ENCODE measurements at places on chromosomes 11 and 22.
A peak's percentile ranks its signal among the peaks of the same experiment; 100 is the strongest.

DNA sequence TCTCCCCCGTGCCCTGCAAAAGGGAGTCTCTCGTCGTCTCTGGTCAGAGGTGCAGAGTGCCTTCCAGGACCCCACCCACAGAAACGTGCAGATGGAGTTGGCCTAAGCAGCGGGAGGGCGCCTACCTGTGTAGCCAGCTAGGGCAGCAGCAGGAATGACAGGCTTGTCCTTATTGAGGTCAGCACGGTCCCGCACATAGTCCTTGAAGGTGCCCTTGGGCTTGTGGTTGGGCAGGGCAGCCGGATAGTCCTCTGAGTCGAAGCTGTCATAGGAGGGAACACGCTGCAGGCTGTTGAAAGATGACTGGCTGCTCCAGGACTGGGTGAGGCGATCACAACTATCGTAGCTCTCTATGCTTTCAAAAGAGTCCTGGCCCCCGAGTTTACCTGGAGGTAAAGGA is 107.3 kb downstream of the ETS1 start:
- DNase-seq = no peak

DNA sequence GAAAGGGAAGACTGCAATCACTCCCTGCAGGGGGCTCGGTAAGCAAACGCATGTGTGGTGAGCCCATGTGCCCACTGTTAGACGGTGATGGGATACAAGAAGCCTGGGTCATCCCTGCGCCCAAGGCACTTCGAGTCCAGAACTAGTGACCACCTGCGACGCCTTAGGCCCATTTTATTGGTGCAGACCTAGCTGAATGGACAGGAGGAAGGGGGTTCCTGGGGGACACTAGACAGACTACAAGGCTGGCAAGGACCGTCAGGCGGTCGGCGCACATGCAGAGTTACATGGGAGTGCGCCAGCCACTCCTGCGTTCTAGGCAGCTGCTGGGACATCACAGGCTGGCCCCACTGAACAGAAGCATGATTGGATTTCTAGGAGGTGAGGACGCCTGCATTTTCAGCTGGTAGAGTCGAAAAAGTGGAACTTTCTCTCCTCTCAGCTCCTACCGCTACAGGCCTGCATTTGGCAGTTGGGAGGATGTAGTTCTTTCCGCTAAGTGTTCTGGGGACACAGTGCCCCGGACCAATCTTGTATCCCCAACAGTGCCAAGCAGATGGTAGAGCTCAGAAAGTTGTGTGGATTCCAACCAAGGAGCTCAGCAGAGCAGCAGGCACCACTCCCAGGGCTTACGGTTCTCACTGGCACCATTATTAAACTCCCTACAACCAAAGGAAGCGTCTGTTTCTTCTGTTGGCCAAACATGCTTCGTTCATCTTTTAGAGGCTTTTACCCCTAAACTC is 35.7 kb downstream of the BID start:
- no peak for DNase-seq

DNA sequence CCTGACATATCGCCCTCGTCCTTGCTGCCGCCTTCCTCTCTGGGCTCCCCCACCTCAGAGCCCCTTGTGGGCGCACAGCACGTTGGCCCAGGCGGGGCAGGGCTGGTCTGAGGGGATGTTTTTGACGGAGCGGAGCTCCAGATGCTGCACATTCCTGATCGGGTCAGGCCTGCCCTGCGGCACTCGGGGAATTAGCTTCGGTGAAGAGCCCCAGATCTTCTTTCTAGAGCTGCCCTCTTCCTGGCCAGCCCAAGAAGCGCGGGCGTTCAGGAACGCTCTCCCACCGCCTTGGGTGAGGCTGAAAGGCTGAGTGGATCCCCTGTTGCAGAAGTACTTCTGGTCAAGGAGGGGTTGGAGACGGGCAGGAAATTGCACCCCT is 12.1 kb downstream of the YPEL4 start:
- peak; percentile 30 for DNase-seq

- DNase-seq = peak; percentile 40
Observed at GRCh38 chr11:60857378-60858232, 1.9 kb upstream of the PTGDR2 start.

GRCh38 chr11:101944923-101945322 is 28.6 kb upstream of the ANGPTL5 start:
- DNase-seq = no peak

- no peak for DNase-seq
Observed at GRCh38 chr11:65278356-65278755, 16.6 kb downstream of the POLA2 start.

GRCh38 chr11:120258661-120259060 is 18.7 kb downstream of the POU2F3 start:
- no peak for DNase-seq

DNA sequence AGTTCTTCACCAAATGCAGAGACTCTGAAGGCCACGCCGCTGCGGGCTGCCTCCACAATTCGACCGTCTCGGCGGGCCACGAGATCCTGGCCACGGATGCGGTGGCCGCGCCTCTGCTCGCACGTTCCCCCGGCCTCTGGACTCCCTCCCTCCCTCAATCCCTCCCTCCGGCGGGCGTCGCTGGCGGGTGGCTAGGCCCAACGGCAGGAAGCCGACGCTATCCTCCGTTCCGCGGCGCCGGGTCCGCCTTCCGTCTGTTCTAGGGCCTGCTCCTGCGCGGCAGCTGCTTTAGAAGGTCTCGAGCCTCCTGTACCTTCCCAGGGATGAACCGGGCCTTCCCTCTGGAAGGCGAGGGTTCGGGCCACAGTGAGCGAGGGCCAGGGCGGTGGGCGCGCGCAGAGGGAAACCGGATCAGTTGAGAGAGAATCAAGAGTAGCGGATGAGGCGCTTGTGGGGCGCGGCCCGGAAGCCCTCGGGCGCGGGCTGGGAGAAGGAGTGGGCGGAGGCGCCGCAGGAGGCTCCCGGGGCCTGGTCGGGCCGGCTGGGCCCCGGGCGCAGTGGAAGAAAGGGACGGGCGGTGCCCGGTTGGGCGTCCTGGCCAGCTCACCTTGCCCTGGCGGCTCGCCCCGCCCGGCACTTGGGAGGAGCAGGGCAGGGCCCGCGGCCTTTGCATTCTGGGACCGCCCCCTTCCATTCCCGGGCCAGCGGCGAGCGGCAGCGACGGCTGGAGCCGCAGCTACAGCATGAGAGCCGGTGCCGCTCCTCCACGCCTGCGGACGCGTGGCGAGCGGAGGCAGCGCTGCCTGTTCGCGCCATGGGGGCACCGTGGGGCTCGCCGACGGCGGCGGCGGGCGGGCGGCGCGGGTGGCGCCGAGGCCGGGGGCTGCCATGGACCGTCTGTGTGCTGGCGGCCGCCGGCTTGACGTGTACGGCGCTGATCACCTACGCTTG is at the start of gene FUT4:
Gene FUT4 (plus strand): TSS at position 227 of the 951 bp plus-strand sequence. CDS start 213 bp downstream, at position 440.
- DNase-seq = peak; percentile 93

DNA sequence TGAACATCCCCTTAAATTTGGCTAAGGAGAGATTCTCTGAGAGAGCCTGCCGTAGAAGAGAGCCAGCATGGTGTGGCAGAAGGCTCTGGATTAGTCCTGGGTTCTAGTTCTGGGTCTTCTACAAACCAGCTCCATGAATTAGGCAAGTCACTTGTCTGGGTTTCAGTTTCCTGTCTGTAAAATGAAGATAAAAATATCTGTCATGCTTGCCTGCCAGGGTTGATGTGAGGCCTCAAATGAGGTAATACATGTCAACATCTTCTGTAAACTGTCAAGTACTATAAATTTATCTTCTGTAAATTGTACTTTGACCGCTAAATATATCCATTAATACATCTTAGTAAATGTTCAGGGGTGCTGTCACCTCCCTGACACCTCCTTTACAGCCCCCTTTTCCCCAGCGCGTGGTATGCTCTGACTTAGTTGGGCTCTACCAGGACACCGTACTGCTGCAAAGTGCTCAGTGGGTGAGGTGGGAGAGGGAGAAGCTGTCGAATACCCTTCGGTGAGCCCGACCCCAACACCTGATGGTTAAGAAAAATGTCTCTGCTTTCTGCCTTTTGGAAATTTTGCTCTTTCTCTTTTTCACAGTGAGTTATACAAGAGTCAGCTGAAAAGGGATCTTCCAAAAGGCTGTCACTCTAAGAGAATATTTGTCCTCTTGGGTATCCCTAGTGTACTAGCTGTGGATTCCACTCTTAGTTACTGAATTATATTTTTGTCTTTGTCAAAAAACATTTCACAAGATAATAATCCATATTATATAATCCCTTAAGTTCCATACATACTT is 15.0 kb downstream of the RBX1 start:
- DNase-seq = no peak

DNA sequence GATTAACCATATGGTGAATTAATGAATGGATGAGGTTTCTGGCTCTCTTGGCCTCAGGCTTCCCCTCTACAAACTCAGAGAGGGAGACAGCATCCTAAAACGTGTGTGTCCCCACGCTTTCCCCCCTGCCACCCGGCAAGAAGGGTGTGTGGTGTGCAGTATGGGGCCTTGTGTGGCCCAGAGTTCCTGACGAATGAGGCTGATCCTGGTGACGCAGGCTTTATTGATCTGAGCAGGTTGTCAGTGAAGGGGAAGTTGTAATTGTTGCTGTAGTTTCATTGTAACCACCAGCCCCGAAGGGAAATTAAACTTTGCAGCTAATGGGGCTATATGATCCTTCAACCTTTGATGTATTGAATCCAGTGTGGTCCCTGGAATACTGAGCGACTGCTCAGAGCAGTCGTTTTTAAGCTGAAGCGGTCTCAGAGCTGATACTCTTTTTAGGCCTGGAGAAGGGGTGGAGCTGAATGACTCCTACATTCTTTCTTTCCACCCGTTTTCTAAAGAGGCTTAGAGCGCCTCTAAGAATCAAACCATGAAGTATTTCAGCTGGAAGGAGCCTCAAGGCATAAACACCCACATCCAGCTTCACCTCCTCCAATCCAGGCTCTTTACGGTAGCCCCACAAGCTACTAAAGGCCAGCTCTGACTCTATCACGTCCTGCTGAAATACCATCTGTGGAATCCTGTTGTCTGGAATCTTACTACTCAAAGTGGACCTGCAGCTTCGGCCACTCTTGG is 284.7 kb downstream of the MIAT start:
- no peak for DNase-seq

- peak; percentile 84 for DNase-seq
Observed at GRCh38 chr22:46576556-46577367, 39.3 kb upstream of the CELSR1 start.

DNA sequence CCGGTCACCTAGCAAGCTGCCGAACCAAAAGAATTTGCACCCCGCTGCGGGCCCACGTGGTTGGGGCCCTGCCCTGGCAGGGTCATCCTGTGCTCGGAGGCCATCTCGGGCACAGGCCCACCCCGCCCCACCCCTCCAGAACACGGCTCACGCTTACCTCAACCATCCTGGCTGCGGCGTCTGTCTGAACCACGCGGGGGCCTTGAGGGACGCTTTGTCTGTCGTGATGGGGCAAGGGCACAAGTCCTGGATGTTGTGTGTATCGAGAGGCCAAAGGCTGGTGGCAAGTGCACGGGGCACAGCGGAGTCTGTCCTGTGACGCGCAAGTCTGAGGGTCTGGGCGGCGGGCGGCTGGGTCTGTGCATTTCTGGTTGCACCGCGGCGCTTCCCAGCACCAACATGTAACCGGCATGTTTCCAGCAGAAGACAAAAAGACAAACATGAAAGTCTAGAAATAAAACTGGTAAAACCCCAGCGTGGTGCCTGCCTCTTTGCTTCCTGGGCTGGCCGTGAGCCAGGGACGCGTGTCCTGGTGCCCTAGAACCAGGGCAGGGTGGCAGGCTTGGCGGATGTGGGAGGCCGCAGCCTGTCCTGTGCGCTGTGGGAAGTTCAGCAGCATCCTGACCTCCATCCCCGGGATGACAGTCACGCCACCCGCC is 13.2 kb downstream of the CCND1 start:
- peak; percentile 31 for DNase-seq

DNA sequence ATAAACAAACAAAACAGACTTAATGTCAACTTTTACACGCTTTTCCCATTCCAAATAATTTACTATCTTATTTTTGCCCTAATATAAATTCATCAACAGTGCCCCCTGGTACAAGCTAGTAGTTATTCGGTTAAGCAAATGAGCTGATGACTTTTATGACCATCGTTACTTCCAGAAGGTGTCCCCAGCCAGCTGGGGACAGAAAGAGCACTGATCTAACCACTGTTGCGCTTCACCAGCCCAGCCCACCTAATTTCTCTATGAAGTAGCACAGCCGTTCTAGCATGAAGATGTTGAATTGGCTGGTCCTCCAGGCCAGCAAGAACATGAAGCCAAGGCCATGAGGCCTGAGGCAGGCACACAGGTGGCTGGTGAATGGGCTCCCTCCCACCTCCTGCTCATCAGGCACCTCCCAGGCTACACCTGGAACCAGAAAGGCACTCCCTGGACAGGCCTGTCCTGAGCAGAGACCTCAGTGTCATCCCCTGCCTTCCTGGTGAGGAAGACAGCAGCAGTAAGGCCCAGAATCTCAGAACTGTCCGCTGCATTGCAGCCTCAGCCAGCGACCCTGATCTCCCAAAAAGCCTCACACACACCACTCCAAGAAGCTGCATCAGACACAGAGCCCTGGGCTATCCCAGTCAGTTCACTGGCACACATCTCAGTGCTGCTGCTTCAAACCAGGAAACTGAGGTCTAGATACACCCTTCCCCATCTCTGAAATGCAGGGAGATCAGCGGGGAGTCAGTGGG is 12.9 kb downstream of the GNB1L start:
- no peak for DNase-seq

GRCh38 chr11:38159038-38159437 is 1561.0 kb upstream of the RAG2 start:
- no peak for DNase-seq

DNA sequence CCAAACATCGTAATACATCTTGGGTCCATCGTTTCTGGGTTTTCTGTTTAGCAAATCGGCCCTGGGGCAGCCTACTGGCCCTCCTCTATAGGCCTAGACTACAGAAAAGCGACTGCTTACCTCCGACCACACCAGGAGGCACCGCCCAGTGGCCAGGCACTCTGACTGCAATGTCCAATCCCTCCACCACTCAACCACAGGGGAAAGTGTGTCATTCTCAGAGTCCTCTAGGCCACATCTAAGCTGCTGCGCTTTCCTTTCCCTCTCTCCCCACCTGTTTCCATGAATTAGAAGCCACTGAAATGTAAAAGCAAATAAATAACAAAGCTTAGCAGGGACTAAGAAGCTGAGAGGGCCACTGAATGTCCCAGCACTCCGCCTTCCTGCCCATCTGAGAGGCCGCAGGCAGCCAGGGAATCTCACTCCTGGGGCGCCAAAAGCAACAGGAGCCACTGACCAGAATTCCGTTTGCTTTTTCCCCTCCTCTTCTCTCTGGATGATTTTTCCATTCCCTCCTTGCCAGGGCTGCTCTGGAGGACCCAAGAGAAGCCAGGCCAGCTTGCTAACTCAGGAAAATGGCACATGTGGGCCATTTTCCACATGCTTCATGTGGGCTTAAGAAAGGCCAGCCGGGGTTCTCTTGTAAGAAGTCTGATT is 50.1 kb upstream of the FLI1 start:
- DNase-seq = no peak

- peak; percentile 61 for DNase-seq
Observed at GRCh38 chr11:103893371-103893770, 143.1 kb upstream of the DDI1 start.
